ENCODE measurements at places on chromosomes 13 and 19.

DNA sequence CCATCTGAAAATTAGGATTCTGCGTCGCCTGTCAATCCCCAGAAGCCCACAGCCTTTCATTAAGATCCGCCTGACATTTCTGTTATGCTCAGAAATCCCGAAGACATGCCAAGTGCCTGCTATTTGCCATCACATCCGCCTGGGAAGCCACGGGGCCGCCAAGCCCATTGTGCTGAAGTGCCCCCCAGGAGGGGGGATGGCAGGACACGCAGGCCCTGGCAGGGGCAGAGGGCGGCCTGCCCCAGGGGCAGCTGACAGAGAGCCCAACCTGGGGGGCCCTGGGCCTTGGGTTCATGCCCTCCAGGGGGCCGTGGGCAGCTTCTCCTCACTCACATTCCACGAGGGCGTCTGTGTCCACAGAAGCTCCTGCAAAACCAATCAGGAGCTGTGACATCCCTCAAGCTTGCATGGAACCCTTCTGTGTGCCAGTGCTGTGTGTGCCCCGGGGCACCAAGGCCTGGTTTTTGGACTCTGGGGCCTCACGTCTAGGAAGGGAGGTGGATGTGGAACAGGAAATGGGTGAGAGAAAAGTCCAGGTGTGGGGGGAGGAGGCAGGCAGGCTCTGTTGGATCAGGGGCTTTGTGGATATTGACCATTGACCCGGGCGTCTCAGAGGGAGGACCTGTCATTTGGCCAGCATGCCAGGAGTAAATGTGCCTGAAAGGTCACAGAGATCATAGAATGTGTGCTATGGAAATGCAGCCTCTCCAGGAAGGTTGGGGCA lies 122.9 kb downstream of the URI1 start:
- no peak for DNase-seq

- DNase-seq, result no peak
Observed at GRCh38 chr13:103884101-103884723, 818.0 kb upstream of the SLC10A2 start.

- no peak for DNase-seq
Observed at GRCh38 chr13:44120849-44121755, 241.4 kb downstream of the LACC1 start.

- peak; percentile 60 for DNase-seq
Observed at GRCh38 chr13:30805132-30805537, 69.8 kb downstream of the ALOX5AP start.

DNA sequence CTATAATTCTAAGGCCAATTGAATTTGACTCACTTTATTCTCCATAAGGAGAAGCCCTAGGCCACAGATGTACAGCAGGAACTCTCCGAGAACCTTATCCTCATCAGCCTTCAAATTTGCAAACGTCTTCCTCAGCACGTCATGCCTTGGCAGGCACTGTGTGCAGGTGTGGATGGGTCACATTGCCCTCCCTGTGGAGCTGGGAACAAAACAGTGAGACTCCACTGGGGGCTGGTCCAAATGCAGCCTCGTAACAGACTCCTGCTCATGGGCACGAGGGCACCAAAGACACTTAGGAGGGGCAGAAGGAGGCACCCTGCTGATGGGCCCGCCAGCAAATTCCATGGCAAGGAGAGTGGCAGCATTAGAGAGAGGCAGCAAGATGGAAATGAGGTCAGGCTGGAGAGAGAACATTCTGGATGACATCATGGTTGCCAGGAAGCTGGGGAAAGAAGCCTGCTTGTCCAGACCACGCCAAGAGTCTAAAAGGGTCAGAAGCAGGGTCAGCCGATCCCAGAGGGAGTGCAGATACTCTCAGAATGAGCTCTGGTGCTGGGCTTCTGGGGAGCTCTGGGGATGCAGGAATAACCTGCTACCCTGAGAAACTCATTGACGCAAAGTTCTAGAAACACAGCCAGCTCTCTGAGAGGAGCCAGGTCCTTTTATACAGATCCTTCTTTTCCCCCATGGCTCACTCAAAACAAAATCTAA lies 242.2 kb downstream of the B3GLCT start:
- no peak for DNase-seq

Measured in right lobe of liver (tissue), 6 donors.